ENCODE measurements at places on chromosomes 13 and 19.

- DNase-seq = no peak
Observed at GRCh38 chr13:73090116-73090822, 31.5 kb downstream of the KLF5 start.

DNA sequence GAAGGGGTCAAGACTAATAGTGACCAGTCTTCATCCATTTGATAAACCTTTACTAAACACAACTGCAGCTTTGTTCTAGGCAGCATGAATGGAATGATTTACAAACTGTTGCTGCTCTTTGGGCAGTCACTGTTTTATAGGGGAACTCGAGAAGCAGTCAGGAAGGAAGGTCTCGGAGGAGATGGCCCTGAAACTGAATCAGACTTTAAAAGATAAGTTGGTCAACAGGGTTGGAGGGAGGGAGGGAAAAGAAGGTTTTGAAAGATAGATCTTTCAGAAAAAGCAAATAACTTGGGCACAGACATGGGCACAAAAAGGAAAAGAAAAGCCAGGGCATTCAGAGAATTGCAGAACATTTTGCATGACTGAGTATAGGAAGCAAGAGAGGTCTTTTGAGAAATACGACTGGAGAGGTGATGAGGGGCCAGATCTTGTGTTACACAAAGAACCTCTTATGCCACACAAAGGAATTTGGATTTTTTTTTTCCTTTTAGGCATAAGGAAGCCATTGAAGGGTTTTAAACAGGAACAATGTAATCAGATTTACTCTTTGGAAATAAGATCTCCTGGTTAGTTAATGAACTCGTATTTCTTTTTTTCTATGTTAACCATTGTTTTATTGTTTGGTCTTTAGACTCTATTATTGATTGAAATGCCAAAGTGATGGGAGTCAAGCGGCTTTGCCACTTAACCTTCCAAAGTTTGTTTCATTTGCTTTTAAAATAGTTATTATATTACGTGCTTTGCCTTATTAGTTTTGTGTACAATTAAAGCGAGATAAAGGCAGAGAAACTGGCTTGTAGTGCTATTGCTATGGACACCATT lies 37.5 kb upstream of the SACS start:
- no peak for DNase-seq

DNA sequence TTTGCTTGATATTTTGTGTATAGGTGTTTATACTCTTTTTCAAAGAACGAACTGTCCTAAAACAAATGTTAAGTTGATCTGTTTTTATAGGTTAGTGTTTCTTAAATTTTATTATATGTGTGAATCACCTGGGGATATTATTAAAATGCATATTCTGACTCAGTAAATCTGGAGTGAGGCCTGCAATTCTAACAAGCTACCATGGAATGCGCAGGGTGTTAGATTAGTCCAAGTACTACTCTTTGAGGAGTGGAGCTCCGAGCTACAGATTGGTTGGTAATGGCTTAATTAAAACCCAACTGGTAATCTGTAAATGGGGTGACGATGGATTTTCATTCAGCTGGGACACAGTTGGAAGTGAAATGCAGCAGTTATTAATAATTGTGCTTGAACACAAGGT lies 214.1 kb upstream of the UFM1 start:
- DNase-seq = no peak

GRCh38 chr19:55082020-55082851 lies 6.6 kb downstream of the EPS8L1 start:
- no peak for DNase-seq

Data from T-helper 9 cell (primary cell).